Activated CD4-positive, alpha-beta T cell treated with anti-CD3 and anti-CD28 coated beads, Interleukin-2, amount 50 U/mL, for 4 hours (primary cell): ENCODE measurements at places on chromosomes 6 and 20.

DNA sequence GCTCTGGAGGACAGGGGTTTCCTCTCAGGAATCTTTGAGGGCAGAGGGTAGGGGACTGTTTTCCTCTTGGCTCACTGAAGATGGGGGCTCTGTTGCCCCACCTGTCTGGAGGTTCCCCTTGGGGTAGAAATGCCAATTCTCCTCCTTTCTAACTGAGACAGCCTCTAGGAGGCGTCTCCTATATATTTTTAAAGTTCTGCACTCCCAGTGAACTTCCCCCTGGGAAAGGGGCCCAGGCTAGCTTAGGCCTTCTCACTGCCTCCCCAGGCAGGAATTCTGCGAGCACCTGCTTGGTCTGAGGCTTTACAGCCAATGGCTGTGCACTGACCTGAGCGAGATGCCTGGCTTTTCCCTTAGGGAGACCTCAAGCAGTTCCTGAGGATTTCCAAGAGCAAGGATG is 24.8 kb upstream of the SRF start:
- no peak for DNase-seq

GRCh38 chr6:131678442-131678841 is 22.8 kb downstream of the OR2A4 start:
- no peak for DNase-seq

DNA sequence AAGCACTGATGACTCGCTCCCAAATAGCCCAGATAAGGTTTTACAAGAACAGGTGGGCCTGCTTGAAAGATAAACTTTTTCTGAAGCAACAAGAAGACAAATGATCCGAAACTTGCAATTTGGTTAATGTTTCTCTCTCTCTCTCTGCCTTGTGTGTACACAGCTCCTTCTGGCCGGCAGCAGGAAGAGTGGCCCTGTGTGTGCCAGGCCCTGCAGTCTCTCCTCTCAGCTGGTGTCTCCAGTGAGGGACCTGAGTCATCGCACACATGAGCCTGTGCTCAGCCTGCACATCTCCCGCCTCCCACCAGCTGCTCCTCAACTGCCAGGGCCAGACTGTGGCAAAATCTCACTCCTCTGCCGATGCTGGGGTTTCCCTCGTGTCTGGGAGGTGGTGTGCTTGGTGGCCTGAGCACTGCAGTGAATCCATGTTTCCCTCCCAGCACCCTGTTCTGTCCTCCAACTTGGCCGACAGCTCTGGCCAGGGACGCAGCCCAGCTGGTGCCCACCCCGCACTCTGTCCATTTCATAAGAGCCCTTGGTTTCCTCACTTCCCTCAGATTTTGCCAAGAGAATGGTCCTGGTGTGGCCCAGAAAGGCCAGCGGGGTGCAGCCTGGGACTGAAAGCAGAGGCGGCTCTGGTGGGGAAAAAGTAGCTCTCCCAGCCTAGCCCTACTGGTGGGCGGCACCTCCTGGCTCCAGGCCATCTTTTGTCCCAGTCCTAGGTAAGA is 49.4 kb downstream of the ERMARD start:
- no peak for DNase-seq

DNA sequence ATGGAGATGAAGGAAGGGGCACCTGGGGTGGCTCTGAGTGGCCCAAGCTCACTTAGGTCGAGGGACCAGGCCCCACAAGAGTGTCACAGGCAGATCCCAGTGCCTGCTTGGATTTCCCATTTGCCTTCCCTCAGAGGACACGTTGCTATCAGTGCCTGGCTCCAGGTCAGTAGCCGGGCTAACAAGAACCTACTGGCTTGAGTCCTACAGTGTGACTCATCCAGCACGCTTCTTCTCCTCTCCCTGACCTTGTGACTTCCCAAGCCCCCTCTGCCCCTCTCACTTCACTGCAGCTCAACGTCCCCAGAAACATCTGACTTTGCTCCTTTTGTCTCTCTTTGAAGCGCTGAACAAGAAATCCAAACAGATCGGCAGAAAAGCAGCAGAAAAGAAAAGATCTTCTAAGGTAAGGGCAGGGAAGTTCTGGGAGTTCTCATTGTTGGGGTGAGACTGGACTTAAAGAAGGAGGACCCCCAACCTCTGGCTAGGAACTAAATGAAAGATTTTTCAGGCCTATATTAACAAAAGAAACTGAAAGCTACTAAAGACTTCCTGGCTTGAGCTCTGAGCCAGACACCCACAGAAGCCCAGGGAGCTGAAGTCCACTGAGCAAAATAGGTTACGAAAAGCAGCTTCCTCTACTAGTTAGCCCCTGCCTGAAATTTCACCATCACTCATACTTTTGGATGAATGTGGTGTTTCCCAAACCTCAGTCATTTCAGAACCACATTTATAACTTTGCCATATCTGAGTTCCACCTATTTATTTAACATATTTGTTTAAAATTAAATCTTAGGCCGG is 21.5 kb downstream of the ASIP start:
- no peak for DNase-seq
